ENCODE measurements at places on chromosomes 16 and 17.

DNA sequence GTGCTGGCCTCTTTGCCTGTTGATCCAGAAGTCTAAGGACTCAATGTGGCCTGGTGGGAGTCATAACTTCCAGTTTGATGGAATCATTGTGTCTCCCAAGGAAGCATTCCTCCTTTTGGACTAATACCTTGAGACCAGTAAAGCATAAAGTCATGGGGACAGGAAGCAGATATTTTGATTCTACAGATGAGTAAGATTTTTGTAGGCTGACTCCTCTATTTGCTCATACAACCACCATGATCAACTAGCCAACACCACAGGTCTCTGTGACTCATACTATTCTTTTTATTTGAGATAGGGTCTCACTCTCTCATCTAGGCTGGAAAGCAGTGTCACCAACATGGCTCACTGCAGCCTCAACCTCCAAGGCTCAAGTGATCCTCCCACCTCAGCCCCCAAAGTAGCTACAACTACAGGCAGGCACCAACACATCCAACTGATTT is 6.2 kb downstream of the MT2A start:
- DNase-seq = no peak

DNA sequence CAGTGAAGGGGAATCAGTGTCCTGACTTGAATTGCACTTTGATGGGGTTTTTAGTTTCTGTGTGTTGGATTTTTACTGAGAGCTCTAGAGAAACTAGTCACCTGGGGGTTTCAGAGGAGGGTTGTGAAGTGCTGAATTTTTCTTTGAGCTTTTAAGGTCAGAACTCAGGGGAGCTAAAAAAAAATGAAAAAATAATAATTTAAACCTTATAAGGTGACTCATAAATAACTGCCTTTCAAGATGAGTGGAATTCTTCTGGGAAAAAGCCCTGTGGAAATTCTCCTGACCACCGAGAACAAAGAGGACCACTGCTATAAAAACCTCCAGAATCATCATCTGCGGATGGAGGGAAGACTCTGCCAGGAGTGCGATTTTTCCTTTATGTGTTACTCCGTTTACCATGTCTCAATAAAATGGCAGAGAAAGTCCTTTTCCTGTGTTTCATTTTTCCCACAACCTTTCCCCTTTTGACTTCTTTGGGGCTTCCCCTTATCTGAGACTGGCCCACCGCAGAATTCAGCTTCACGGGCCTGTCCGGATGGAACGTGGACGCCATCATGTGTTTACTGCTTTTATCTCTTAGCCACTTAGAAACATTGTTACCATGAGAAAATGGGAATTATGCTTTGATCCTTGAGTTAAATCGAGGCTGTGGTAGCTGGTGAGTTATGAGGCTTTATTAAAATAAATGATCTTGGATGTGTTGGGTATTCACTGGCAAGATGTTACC is 39.7 kb downstream of the RPTOR start:
- DNase-seq = no peak

GRCh38 chr16:24367186-24367710 is 111.1 kb downstream of the CACNG3 start:
- DNase-seq = no peak

DNA sequence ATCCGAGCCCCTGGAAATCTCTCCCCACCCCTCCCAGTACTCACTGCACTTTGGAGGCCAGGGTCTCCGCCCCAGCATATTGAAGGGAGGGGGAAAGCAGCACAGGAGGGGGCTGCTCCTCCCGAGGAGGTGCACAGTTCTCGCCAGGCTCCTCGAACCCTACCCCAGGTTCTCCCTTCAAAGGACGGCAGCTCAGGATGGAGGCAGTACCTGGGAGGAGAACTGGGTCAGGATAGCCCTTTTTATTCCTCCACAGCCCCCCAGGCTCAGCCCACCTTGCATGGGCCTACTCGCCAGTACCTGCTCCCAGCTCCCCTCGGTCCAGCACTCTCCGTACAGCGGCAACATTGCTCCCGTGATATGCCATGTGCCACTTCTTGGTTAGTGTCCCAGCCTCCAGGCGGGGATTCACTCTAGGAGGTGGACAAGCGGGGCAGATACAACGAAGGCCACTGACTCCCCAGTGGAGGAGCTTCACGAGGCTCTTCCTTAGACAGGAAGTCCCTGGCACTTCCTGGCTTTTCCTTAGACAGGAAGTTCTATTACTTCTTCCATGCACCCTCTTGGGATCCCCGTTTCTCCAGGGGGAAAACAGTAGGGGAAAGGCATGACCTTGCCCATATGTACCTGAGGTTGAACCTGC is 2.1 kb upstream of the GPS2 start:
- no peak for DNase-seq

DNA sequence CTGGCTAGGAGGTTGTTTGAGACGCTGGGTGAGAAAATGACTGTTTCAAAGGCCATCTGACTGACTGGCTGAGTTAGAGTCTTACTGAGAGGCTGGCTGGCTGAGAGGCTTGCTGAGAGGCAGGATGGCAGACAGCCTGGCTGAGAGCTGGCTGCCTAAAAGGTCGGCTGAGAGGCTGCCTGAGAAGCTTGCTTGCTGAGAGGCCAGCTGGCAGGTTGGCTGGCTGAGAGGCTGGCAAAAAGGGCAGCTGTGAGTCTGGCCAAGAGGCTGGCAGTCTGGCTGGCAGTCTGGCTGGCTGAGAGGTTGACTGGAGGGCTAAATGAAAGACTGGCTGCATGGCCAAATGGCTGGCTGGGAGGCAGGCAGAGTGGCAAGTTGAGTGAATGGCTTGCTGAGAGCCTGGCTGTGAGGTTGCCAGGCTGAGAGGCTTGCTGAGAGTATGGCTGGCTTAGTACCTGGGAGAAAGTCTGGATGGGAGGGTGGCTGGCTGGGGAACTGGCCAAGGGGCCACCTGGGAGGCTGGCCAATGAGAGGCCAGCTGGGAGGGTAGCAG is 35.3 kb upstream of the ACSM2B start:
- DNase-seq = no peak

- peak; percentile 89 for DNase-seq
Measured at GRCh38 chr17:50425682-50426471, at the start of gene ACSF2. Gene ACSF2, plus strand, starts transcription at chr17:50426218. Its CDS starts 44 bp downstream, at chr17:50426262.

- DNase-seq = no peak
Measured at GRCh38 chr16:66682271-66682670, 14.3 kb downstream of the CMTM4 start.

- no peak for DNase-seq
Measured at GRCh38 chr17:16273499-16273898, 56.5 kb downstream of the PIGL start.

DNA sequence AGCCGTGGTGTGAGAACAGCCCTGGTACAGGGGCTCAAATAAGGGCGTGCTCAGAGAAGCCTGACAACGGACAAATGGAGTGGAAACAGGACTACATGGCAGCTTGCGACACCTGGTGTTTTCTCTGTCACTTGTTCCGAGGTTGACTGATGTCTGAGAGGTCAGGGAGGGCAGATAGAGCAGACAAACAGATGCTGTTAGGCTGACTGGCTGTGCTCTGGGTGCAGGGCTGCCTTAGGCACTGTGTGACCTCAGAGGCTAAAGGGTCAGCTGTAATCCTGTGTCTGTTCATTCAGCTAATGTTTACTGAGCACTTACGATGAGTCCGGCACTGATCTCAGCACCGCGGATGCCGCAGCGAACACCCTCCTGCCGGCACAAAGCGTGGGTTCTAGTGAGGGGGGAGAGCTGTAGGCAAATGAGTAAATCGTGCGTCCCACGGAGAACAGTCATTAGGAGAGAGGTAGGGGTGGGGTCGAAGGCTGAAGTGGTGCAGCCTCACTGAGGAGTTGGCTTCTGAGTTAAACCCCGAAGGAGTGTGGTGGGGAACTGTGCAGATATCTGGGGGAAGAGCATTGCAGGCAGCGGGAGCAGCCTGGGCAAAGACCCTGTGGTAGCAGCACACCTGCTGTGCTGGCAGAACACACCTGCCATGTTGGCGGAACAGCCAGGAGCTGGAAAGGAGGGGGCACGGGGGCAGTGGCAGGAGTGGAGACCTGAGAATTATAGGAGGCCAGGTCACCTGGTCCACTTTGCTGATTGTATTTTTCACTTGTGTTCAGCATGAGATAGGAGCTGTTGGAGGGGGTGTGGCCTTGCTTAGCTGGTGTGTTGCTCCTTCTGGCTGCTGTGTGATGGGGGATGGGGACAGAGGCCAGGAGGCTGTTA is 35.0 kb downstream of the GPT2 start:
- DNase-seq = peak; percentile 81
